ENCODE measurements at places on chromosomes 1 and 21.
A peak's percentile ranks its signal among the peaks of the same experiment; 100 is the strongest.

DNA sequence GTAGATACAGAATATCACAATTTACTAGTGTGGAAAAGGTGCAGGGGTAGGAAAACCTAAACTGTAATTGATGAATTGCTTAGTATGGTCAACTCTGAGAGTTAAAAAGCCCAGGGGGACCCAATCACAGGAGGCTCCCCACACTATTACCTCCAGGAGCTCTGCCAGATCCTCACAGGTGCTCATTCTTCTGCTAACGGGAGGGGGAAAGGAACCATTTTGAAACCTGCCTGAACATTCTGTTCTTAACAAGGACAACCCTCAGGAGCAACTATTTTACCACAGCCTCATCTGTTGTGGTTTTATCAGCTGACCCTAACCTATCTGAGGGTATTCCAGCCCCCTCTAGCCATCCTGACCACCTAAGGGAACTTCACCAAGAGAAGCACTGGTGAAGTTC, 19.1 kb downstream of the PDIK1L start:
- DNase-seq = no peak

- DNase-seq = peak; percentile 45
Observed at GRCh38 chr21:16082038-16082816, 352.4 kb downstream of the USP25 start.

DNA sequence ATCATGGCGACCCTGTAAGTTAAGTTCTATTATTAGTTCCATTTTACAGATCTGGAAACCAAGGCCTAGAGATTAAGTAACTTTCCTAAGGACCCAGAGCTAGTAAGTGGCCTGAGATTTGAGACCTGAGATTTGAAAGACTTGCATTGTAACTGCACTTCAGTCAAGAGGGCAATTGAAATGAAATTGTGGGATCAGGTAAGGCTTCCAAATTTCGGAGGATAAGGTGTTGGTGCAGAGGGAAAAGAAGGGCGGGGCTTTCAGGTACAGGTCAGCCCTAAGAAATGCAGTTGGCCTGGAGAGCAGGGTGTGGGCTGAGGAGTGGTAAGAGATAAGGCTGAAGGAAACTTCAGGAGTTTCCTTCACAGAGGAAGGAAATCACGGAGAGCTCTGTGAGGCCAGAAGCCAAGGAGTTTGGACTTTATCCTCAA, 51.1 kb downstream of the SLC16A1 start:
- no peak for DNase-seq

DNA sequence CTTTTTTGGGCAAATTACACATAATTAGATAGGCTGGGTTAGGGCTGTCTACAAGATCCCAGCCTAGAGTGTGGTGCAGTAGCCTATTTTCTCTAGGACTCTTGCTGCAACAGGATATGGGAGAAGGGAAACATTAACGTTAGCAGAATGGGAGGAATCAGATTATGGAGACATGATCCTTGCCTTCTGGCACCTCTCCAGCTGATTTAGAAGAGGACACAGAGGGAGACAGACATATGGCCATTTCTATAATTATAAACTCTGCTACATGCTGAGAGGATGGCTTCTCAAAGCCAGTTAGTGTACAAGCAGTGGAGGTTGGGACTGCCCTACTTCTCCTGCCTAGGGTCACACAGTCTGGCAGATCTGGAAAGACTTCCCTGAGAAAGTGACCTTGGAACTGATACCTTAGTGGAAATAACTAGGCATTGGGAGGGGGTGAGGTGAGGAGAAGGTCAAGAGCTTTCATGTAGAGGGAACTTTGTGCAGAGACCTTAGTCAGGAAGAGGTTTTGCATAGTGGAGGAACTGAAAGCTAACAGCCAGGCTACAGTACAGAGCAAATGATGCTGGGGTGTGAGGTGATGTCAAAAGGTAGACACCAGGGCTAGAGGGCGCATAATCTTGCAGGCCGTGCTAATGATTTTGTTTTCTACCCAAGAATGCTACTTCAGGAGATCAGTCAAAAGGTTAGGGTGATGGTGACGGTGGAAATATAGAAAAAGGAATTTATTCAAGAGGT, 1.2 kb upstream of the CD1D start:
- DNase-seq = no peak

- no peak for DNase-seq
Observed at GRCh38 chr1:25018110-25018735, 88.1 kb upstream of the RUNX3 start.

GRCh38 chr1:178650934-178651511, 74.0 kb upstream of the RALGPS2 start:
- DNase-seq = no peak

- no peak for DNase-seq
Observed at GRCh38 chr1:84861988-84862644, 30.9 kb downstream of the LPAR3 start.

DNA sequence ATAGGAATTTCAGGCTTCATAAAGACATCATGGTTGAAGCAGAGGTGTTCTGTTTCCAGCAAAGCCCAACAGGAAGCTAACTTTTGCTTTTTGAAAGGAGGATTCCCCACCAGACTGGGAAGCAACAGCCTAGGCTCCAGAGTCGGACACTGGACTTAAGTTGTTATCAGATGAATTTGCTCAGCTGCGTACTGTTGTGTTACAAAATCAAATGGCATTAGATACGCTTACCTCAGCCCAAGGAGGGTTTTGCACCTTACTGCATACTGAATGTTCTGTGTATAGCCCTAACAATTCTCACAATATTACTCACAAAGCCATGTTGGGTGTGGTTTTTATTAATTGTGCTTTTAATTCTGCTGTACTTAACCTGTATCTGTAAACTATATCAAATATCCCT, 547 bp upstream of the CHIA start:
- no peak for DNase-seq

GRCh38 chr21:35952651-35953340, 107.5 kb downstream of the SETD4 start:
- DNase-seq = no peak

DNA sequence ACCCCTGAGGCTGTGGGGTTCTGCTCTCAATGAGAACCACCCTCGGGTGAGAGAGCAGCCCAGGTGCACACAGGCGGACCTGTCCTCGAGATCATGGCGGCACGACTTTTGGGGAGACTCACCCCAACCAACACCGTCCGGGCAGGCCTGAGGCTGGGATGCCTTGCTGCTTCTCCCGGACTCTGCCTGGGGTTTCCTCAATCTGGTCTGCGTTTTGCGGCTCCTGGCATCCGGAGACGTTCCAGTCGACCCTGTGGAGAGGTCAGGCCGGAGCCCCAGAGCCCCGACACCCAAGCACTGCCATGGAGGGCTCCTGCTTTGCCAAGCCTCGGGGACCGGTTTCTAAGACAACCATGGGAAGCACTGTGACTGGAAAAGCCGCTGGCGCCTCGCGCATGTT, 3879.7 kb downstream of the SRGAP2C start:
- DNase-seq = no peak

- DNase-seq = no peak
Observed at GRCh38 chr1:179757933-179758332, 14.8 kb downstream of the FAM163A start.

DNA sequence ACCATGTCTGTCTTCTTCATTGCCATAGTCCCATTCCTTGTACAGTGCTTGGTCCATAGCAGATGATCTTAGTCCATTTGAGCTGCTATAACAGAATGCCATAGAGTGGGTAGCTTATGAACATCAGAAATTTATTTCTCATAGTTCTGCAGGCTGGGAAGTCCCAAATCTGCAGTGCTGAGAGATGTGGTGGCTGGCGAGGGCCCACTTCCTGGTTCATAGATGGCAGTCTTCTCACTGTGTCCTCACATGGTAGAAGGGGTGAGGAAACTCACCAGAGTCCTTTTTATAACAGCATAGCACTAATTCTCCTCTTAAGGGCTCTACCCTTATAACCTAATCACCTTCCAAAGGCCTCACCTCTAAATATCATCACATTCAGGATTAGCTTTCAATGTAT, 23.1 kb upstream of the RAP1A start:
- DNase-seq = no peak

GRCh38 chr1:153538315-153538821, 2.4 kb downstream of the S100A5 start:
- DNase-seq = no peak

GRCh38 chr1:224404916-224405603, 29.5 kb downstream of the WDR26 start:
- no peak for DNase-seq

DNA sequence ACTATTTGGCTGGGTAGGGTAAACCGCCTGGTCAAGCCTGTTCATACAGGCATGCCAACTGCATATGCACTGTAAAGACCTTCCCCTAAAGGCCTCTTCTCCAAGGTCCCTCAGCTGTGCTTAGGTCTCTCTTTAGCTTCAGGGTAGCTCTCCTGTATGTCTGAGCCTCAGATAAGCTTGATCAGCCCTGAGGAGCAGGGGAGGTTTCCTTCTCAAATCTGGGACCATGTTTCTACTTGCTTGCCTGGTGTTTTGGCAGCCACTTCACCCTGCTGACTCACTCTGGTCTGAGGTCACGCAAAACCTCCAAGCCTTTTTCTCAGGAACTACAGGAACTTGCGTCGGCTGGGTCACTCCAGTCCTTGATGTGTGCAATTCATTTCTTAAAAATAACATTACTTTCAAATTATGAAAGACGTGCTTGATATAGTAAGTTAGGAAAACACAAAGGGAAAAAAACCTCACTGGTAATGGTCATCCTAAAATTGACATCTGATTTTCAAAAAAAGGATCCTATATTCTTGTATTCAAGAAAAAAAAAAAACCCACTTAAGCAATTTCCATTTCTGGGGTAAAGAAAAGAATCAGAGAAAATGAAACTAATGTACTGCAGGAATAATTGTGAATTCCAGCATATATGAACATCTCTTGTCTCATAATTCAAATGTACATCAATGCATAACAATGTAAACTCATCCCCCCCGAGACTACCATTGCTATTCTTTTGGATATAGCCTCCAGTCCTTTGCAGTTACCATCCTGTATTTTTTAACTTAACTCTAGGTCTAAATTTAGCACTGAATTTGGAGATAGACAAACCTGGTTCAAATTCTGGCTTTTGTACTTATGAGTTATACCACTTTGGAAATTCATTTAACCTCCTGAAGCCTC, 24.8 kb upstream of the RNF19B start:
- DNase-seq = no peak

- no peak for DNase-seq
Observed at GRCh38 chr1:182569939-182570610, 19.0 kb downstream of the RNASEL start.

DNA sequence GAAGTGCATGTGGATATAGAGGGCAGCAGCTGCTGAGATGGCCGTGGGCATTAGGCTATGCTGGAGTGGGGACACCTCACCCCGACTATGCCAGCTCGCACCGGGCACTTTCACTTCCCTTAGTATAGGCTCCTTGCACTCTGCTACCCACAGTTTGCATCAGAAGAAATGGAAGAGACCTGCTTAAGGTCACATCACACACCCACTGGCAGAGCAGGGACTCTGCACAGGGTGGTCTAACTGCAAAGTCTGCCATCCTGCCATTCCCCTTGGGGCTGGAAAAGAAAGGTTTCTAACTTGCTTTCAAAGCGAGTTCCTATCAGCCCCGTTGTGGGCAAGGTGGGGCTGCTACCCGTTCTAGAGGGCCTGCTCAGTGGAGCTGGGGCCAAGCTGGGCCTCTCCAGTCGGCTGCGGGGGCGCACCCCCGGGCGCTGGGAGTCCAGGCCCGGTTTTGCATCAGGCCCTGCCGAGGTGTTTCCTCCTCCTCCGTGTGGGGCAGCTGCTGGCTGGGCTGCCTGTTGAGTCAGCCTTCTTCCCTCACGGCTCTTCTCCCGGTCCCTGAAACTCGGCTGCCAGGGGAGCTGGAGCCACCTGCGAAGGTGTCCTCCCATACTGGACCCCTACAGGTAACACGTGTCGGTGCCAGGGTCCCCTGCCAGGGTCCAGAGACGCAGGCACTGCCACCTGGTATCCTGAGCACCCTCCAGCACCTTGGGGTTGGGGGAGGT, at the start of gene SYTL1:
SYTL1 (plus strand) TSS at position 498 of the 728 bp plus-strand sequence. CDS start 3,313 bp downstream, outside the sequence.
- DNase-seq = peak; percentile 19

DNA sequence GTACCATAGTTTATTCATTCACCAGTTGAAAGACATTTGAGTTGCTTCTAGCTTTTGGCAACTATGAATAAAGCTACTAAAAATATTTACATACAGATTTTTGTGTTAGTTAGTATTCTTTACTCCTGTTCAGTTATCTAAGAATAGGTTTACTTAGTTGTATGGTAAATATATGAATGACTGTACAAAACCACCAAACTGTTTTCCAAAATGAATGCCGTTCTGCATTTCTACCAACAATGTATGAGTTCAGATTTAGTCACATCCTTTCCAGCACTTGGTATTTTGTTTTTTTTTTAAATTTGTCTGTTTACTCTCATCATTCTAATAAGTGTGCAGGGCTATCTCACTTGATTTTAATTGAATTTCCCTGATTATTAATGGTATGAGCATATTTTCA, 3.4 kb upstream of the KIFAP3 start:
- DNase-seq = no peak

DNA sequence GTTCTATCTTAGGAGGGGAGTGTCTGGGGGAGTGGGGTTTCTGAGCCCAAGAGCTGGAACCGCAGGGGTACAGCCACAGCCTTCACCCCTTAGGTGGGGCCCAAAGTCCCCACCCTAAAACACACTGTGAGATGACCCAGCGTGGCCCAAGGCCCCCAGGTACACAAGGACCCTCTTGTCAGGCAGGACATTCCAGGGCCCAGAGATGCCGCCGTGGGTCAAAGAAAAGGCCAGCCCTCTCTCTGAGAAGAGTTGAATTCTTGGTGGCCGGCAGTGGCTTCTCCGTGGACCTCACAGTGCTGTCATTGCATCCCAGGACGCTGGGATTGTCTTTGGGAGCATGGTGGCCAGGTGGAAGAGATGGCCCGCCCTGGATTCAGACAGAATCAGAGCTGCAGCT, 176.3 kb upstream of the C1orf174 start:
- no peak for DNase-seq

- DNase-seq = no peak
Observed at GRCh38 chr1:58908561-58909560, 125.0 kb upstream of the JUN start.

GRCh38 chr1:101344745-101345144, 107.9 kb downstream of the S1PR1 start:
- DNase-seq = no peak

- no peak for DNase-seq
Observed at GRCh38 chr1:158329733-158330132, 1.6 kb downstream of the CD1B start.

- DNase-seq = no peak
Observed at GRCh38 chr1:185853739-185854138, 119.5 kb downstream of the HMCN1 start.

DNA sequence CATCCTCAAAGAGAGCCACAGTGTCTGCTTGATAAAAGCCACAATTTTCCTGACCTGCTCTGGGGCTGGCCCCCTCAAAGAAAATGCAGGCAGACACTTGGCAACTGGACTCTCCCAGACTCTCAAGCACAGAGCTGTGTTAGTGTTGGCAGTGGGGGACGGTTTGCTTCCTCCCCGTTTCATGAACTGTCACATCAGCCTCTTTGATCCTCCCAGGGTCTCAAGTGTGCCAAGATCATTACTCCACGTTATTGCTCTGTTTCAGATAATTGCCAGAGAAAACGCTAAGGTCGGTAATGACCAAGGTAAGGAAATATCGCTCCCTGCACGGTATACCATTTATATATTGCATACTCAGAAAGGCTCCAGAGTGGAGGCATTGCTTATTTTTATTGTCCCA, 138.8 kb downstream of the NTMT2 start:
- DNase-seq = peak; percentile 27

DNA sequence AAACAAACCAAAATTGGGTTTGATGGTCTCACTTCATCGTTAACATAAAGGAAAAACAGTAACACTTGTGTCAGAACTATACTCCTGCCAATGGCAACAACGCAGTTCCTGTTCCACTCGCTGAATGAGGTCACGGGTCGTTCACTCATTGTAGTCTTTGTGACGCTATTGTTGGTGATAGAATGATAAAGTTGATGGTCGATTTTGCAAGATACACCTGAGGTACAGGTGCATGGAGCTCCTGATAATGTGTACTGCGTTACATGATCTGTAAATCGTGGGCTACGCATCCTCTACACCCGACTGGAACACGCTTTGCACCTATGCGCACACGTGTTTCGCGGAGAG, 391 bp upstream of the CENPS start:
- no peak for DNase-seq
